Stimulated activated CD4-positive, alpha-beta T cell treated with anti-CD3 and anti-CD28 coated beads, Interleukin-12 subunit alpha, Interleukin-12 subunit beta, amount 100 ng/mL, for 4 hours (primary cell): ENCODE measurements at places on chromosomes 7 and 10.

DNA sequence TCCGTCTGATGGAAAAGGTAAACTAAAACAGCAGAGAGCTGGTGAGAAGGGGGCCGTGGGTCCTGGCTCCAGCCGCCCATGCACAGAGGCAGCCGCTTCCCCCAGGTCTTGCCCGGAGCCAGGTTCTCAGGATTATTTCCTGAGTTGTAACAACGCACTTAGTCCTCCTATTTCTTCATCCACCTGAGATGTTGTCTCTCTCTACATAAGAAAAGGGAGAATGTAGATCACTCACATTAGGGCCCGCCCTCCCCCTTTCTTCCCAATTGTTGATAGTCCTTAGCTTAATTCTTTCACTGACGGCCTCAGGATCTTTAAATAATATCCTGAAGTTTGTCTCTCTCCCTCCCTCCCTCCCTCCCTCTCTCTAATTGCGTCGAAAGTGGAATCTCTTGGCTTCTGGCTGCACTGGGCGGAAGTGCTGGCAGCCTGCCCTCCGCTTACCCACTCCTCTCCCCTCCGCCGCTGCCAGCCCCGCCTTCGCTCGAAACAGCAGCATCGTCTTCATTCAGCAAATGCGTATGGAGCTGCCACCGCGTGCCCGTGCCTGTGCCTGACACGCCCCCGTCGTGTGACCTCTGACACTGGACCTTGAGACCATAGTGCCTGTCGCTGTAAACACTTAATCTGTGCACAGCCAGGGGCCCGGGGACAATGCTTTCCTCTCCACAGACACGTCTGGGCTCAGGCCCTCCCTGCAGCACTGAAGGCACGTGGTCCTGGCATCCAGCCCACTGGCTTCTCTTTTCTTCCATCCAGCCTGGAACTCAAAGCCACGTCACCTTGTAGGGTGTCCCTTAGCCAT is 174.5 kb upstream of the PPP2R2D start:
- no peak for DNase-seq

GRCh38 chr10:71004176-71005075 is 116.1 kb upstream of the PCBD1 start:
- DNase-seq = no peak

DNA sequence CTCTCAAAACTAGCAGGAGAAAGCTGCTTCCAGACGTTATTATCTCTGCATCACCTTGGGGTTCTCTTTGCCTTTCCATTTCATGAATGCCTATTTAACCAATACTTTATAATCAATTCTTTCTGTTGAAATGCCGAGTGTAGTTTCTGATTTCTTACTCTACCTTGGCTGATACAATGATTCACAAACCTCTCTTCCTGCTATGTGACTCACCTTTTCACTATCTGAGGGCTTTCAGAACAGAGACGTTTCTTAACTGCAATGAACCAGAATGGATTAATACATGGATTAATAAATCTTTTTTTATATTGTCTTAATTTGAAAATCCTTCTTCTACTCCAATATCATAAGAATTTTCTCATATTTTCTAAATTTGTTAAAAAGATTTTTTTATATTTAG is 46.4 kb upstream of the ZNF746 start:
- DNase-seq = no peak

DNA sequence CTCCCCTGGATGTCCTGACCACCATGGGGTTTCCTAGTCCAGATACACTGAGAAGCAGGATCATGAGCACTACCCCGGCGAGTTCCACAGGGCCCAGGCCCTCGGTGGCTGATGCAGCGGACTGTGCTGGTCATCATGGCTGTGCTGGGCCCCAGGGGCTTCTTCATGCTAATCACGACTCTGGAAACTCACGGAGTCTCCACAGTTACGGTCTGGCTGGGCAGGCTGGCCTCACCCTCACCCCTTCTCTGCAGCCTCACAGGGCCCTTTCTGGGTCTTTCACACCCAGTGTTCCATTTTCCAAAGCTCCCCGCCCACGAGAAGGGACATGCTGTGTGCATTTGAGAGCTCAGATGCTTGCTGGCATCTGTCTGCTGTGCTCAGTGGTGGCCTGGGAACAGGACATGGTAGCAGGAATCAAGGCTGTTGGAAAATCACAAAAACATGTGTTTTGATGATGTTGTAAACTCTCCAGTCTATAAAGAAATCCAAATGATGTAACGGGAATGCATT is 119.0 kb downstream of the PTPN20 start:
- DNase-seq = no peak

DNA sequence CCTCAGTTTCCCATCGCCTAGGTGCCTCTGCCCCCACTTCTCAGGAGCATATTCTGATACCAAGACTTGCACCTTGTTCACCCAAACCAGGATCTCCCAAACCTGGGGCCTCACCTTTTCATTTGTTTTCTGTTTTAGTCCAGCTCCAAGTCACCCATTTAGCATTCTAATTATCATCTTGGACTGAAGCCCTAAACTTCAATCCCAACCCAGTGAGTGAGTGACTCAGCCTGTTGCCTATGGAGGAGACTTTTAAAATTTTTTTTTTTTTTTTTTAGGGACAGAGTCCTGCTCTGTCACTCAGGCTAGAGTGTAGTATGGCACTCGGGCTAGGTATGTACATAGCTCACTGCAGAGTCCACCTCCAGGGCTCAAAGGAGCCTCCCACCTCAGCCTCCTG is 378.9 kb upstream of the AUTS2 start:
- DNase-seq = no peak

DNA sequence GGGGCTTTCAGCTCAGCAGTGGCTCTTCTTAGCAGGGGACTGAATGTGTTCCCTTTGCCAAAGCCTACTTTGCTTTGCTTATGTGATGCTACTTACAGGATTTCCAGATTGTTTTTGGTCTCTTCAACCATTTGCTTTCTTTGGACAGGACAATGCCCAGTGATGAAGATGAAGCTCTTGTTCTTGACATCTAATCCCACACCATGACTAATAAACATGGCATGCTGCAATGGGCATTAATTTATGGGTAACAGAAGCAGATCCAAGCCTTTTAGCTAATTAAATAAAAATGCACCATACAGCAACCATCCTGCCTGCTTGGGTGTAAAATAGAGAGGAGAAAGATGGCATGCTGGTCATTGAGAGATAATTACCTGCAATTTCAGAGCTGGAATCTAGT is 175.5 kb upstream of the ITGB1 start:
- DNase-seq = no peak

- DNase-seq = no peak
These were observed 31.7 kb downstream of the CAMK1D start for GRCh38 chr10:12380999-12381398.

- no peak for DNase-seq
These were observed 5.9 kb upstream of the SUN1 start for GRCh38 chr7:826230-826917.

DNA sequence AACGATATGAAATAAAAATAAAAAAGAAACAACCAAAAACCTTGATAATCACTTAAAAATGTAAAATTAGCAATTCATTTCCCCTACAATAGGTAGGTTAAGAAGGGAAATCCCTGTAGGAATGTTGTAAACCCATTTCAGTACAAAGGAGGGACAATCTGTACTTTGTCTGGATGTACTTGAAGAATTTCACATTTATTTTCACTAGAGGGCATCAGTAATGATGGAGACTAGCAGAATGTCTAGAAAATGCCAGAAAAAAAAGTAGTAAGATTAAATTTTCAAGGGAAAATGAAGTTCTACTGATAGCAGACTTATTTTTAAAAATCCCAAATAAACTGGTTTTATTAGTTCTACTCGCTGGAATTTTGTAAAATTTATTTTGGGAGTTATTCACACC is 209.0 kb upstream of the FZD1 start:
- no peak for DNase-seq

- no peak for DNase-seq
These were observed 118.0 kb downstream of the COBL start for GRCh38 chr7:51198654-51199053.

DNA sequence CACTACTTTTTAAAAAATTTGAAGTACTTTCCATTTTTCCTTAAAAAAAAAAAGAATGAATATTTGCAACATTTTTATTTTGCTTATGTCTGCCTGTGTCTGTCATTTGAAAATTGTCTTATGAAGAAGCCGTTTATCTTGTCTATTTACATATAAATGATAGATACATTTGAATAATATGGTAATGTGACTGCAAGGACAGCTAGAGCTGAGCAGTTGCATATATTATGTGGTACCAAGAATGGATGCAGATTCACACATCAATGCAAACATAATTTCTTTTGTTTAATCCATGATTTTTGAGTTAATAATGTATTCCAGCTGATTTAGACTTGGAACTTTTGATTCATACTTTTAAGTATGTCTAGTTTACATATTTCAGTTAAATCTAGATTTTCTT is 268.0 kb downstream of the CDK14 start:
- no peak for DNase-seq

DNA sequence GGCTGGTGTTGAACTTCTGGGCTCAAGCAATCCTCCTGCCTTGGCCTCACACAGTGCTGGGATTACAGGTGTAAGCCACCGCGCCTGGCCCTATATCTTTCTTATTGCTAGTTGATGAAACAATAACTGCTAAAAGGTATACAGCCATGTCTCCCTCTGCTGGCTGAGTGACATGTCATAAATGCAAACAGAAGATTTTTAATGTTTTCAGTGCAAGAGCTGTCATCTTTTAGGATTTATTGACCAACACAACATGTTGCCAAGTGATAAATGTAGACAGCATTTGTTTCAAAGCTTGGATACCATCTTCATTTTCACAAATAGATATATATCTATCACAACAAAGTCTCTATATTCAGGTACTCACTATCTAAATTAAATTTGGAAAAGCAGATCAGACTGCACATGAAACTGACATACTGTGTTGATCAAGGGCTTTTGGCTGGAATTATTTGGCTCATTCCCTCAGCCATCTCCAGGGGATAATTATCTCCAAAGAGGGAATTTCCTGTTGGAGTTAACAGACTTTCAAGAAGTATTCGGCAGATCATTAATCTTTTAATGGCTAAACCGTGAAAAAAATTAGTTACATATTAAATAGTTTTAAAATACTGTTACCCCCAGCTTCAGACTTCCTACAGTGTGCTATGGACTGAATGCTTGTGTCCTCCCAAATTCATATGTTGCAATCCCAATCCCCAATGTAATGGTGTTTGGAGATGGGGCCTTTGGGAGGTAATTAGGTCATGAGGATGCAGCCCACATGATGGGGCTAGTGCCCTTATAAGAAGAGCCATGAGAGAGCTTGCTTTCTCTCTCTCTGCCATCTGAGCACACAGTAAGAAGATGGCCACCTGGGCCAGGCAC is 41.3 kb upstream of the SRPK2 start:
- DNase-seq = peak; percentile 19

DNA sequence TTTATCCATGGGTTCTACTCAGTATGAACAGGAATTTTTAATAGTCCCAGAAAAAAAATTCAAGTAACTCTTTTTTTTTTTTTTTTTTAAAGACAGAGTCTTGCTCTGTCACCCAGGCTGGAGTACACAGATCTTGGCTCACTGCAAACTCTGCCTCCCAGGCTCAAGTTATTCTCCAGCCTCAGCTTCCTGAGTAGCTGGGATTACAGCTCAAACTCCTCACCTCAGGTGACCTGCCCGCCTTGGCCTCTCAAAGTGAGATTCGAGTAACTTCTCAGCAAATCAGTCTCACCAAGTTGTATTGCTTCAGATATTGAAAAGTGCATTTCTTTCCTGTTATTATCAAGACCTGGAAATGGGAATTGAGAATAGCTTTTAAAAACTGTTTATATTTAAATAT is 281.2 kb upstream of the MINDY3 start:
- DNase-seq = no peak

GRCh38 chr7:71718563-71718962 is 586.6 kb downstream of the GALNT17 start:
- no peak for DNase-seq

DNA sequence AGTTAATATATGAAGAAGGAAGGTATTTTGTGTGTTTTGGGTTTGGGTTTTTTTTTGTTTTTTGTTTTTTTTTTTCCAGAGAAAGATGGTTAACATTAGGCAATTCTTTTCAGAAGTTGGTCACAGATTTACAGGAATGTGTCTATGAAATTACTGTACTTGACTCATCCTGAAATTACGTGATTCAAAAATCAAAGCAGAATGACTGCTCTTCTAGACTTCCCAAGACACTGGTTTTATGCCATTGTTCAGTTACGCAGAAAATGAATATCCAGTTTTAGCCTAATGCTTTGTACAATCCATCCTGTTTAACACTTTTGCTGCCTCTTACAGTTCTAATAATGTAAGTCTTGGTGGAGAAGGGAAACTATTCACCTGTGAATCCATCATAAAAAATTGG is 39.7 kb upstream of the CELF2 start:
- no peak for DNase-seq

DNA sequence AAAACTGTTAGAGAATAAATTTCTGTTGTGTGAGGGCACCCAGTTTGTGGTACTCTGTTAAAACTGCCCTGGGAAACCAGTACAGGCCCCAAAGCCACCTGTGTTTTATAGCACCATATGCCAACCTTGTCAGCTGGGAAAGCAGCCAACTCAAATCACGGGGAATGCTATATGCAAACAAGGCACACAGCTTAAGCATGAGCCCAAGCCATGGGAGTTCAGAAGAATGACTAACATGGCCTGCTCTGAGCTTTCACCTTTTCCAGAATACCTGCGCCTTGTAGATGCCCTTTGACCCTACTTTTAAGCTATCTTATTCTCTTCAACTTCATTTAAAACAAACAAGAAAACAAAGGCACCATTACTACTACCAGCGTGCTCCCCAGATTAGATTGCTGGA is 5.5 kb upstream of the SLC25A13 start:
- DNase-seq = no peak

DNA sequence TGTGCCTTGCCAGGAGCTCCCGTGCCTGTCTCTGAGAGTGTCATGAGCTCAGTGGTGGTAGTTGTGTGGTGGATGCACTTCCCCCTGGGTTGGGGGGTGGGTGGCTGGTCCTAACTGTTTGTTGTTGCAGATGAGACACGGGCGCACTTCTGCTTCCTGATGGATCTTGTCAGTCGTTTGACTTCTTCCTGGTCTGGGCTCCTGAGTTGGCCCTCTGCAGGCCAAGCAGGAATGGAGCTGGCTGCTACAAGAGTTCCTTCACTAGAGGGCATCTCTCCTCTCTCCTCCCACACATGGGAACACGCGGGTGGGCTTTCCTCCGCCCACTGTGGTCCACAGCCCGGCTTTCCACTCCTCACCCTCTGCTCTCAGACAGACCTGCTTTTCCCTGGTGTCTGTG is 82.0 kb downstream of the BMS1 start:
- no peak for DNase-seq

DNA sequence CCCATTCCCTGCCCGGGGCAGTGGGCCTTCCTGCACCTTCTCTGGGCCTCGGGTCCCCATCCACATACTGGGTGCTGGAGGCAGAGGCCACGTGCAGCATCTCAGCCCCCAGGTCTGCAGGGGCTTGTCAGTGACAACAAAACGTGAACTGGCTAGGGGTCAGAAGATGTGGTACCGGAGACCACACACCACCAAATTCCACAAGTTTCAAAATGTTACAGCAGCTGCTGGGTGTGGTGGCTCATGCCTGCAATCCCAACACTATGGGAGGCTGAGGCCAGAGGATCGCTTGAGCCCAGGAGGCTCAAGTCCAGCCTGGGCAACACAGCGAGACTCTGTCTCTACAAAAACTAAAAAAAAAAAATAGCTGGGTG is 62.1 kb upstream of the DNAAF5 start:
- no peak for DNase-seq
